ENCODE measurements at places on chromosomes 12 and 14. TPM values are rescaled to one million over a fixed set of nuclear protein-coding genes. Genes with fewer than 3 reads are reported as not detected.

The LRP6 gene
- total RNA-seq: 0.30 TPM

- H3K4me1 ChIP-seq: peaks cover 14% of the 10 kb centered on the region
- H3K36me3 ChIP-seq: peaks cover 2% of the 10 kb centered on the region
- H3K27ac ChIP-seq: no peak within 1 kb of the TSS
- peaks cover 29% of the 10 kb centered on the region for H3K27me3 ChIP-seq
Observed at GRCh38 chr12:68932961-68933893, at the start of gene CPM. CPM (minus strand) TSS chr12:68933171; CDS start chr12:68932837, 334 bp downstream.

GRCh38 chr12:26833743-26834490, 923 bp upstream of the ITPR2 start:
- peak; percentile 44 for DNase-seq
- H3K27ac ChIP-seq: peak overlapping the region; percentile 73
- H3K36me3 ChIP-seq: peaks cover 3% of the 10 kb centered on the region
- peaks cover 32% of the 10 kb centered on the region for H3K4me1 ChIP-seq
- H3K27me3 ChIP-seq: no peaks in the 10 kb centered on the region

- no peaks in the 10 kb centered on the region for H3K36me3 ChIP-seq
- peak; percentile 25 for DNase-seq
- H3K4me1 ChIP-seq: no peaks in the 10 kb centered on the region
- H3K27me3 ChIP-seq: peaks cover 4% of the 10 kb centered on the region
- H3K4me3 ChIP-seq: no peak overlapping the region
Observed at GRCh38 chr14:78836777-78837176, 666.6 kb downstream of the NRXN3 start.

GRCh38 chr12:16392846-16393535, 45.5 kb downstream of the MGST1 start:
- no peak overlapping the region for H3K4me3 ChIP-seq
- DNase-seq: no peak
- no peaks in the 10 kb centered on the region for H3K36me3 ChIP-seq
- H3K27ac ChIP-seq: no peak overlapping the region
- H3K27me3 ChIP-seq: no peaks in the 10 kb centered on the region

GRCh38 chr12:126807312-126807865, 1459.6 kb upstream of the TMEM132C start:
- H3K27ac ChIP-seq: no peak overlapping the region
- H3K4me1 ChIP-seq: no peaks in the 10 kb centered on the region
- DNase-seq: no peak
- no peaks in the 10 kb centered on the region for H3K27me3 ChIP-seq
- H3K36me3 ChIP-seq: no peaks in the 10 kb centered on the region
- no peak overlapping the region for H3K4me3 ChIP-seq

The CPM gene
- 1.4 TPM for total RNA-seq

GRCh38 chr14:50946234-50946935, 2.1 kb upstream of the PYGL start:
- H3K27ac ChIP-seq: no peak overlapping the region
- H3K4me1 ChIP-seq: peaks cover 14% of the 10 kb centered on the region
- no peaks in the 10 kb centered on the region for H3K36me3 ChIP-seq
- H3K27me3 ChIP-seq: peaks cover 27% of the 10 kb centered on the region

- no peaks in the 10 kb centered on the region for H3K4me1 ChIP-seq
- no peaks in the 10 kb centered on the region for H3K36me3 ChIP-seq
- H3K27ac ChIP-seq: no peak overlapping the region
- DNase-seq: no peak
- no peak overlapping the region for H3K4me3 ChIP-seq
Observed at GRCh38 chr14:48788771-48789170, 797.4 kb downstream of the RPS29 start.

All from activated CD4-positive, alpha-beta memory T cell treated with anti-CD3 and anti-CD28 coated beads, Interleukin-2, amount 10 ng/mL, durations not matched to agents 7 days and 5 days (primary cell).